ENCODE measurements at places on chromosomes 7 and 10. TPM values are rescaled to one million over a fixed set of nuclear protein-coding genes. Genes with fewer than 3 reads are reported as not detected.

GRCh38 chr10:62230344-62231121 lies 38.1 kb downstream of the RTKN2 start:
- H3K4me1 ChIP-seq, result no peaks in the 10 kb centered on the region
- H3K27ac ChIP-seq, result no peak overlapping the region
- no peaks in the 10 kb centered on the region for H3K36me3 ChIP-seq
- H3K4me3 ChIP-seq, result no peak overlapping the region
- DNase-seq, result no peak

The FGFBP3 gene
- total RNA-seq, result 0.76 TPM

The GTF2IRD1 gene
- 20.8 TPM for total RNA-seq

The MYO1G gene
- 40.9 TPM for total RNA-seq

The NEBL gene
- total RNA-seq, result 65.9 TPM

DNA sequence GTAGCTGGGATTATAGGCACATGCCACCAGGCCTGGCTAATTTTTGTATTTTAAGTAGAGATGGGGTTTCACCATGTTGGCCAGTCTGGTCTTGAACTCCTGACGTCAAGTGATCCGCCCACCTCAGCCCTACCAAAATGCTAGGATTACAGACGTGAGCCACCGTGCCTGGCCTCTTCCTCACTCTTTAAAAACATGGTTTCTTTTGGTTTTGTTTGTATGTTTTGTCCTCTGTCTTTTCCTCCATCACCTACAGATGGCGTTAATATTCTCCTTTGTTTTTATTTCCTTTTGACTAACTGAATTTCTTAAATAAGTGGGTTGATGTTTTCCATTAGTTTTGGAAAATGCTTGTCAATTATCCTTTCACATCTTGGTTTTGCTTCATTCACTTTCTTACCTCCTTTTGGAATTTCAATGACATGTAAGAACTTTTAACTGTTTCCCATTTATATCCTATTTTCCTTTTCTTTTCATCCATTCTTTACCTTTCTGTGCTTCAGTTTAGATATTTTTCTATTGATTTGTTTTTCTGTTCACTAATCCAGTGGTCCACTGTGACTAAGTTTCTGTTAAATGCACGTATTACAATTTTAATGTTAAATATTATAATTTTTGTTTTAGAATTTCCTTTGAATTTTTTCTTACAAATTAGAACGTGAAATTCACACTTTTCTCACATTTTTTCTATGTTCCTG lies 104.1 kb downstream of the ZNF467 start:
- H3K27ac ChIP-seq, result no peak overlapping the region
- no peak for DNase-seq
- H3K4me3 ChIP-seq, result no peak overlapping the region
- no peaks in the 10 kb centered on the region for H3K4me1 ChIP-seq

The ANKIB1 gene
- total RNA-seq, result 57.3 TPM

GRCh38 chr7:69804962-69805361 lies 206.7 kb downstream of the AUTS2 start:
- no peaks in the 10 kb centered on the region for H3K4me1 ChIP-seq
- H3K36me3 ChIP-seq, result no peaks in the 10 kb centered on the region
- H3K27ac ChIP-seq, result no peak overlapping the region
- DNase-seq, result no peak

- H3K36me3 ChIP-seq, result no peaks in the 10 kb centered on the region
- no peaks in the 10 kb centered on the region for H3K4me1 ChIP-seq
- no peak overlapping the region for H3K27ac ChIP-seq
- DNase-seq, result no peak
- no peak overlapping the region for H3K4me3 ChIP-seq
Observed at GRCh38 chr10:310371-310770, 175.1 kb downstream of the ZMYND11 start.

The SEMA3A gene
- total RNA-seq, result 12.3 TPM

The GNGT1 gene
- not detected for total RNA-seq

DNA sequence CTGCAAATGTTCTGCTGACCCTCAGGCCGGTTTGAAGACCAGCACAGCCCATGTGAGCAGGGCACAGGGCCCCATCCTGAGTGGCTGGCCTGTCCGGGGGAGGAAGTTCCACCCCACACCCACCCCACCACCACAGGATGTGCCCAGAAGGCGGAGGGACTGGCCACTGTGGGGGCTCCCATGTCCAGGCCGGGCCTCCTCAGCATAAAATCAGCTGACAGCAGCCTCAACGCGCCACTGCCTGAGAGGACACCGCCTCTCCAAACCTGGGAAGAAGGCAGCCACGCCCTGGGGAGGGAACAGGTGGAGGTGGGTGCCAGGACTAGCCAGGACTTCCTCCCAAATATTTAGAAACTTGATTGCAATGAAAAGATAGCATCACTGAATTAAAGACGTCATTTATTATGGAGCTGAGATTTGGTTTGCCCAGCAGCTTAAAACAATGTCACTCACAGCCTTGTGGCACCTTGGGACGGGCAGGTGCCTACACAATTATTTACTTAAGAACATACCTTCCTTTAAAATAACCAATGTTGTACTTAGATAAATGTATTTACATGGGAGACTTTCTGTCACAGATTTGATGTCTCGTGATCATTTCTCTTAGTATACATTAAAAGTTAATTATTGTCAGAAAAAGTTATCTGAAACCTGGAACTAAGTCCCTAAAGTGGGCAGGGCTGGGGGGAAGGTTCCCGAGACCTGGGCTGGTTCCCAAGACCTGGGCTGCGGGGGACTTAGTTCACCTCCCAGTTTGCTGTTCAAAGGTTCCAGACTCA lies 27.3 kb upstream of the FAM20C start:
- no peaks in the 10 kb centered on the region for H3K27me3 ChIP-seq
- DNase-seq, result peak; percentile 71
- H3K27ac ChIP-seq, result no peak overlapping the region
- no peaks in the 10 kb centered on the region for H3K36me3 ChIP-seq

The NKX2-3 gene
- not detected for total RNA-seq

DNA sequence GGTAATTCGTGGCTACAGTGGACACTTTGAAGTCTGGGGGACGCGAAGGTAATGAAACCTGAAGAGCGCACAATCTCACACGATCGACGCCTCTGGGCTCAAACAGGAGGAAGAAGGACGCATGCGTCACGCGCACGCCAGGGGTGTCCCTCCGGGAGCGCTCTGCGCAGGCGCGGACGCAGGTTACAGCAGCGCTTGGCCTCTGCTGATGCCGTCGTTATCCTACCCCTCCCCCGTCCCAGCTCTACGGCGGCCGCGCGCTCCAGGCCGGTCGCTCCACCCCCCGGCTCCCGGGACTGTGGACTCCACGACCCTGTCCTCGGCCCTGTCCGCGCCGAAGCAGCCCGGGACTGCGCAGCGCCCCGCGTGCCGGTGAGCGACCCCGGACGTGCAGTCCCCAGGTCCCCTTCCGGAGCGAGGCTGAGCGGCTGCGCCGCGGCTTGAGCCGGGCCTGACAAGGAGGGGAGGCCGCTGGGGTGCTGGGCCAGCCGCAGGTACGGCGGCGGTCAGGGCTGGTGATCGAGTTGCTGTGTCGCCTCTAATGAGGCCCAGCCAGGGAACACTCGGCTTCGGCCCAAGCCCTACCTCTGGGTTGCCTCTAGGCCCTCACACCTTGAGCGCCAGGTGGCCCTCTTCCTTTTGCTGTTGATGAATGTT lies at the start of gene TMEM106B:
TSS of gene TMEM106B (plus strand) at position 241 of the 657 bp plus-strand sequence. CDS start 3,517 bp downstream, outside the sequence.
- DNase-seq, result peak; percentile 98
- no peaks in the 10 kb centered on the region for H3K27me3 ChIP-seq
- peak within 1 kb of the TSS; percentile 63 for H3K4me3 ChIP-seq

The SCIN gene
- total RNA-seq, result 13.5 TPM

- no peak overlapping the region for H3K27ac ChIP-seq
- H3K4me1 ChIP-seq, result peaks cover 19% of the 10 kb centered on the region
Observed at GRCh38 chr7:121398246-121398645, 2.1 kb upstream of the FAM3C start.

DNA sequence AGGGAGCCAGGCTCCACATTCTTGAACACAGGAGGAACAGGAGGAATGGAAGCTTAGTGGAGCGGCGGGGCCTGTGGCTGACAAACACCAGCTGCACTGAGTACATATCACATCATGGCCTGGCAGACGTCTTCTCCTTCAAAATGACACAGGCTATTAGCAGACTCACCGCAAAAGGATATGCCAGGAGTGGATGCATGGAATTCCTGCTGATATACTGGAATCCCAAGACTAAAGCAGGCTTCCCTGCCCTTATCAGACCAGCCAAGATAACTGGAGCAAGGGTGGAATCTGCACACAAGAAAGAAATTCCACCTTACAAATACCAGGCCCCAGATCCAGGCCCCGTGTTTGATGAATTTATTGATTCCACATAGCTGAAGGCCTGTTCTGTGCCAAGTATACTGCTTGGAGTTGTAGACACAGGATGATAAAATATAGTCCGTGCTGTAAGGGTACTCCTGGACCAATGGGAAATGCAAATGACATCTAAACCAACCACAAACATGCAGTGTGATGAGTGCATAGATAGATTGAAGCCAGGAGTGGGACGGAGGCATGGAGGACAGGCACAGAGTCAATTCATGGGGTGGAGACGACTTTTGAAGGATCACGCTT lies 480.5 kb upstream of the ZMIZ1 start:
- no peak overlapping the region for H3K4me3 ChIP-seq
- DNase-seq, result no peak
- no peaks in the 10 kb centered on the region for H3K4me1 ChIP-seq
- H3K36me3 ChIP-seq, result no peaks in the 10 kb centered on the region
- H3K27me3 ChIP-seq, result no peaks in the 10 kb centered on the region

- H3K36me3 ChIP-seq, result no peaks in the 10 kb centered on the region
- no peaks in the 10 kb centered on the region for H3K4me1 ChIP-seq
- no peak overlapping the region for H3K27ac ChIP-seq
- no peak for DNase-seq
- H3K4me3 ChIP-seq, result no peak overlapping the region
Observed at GRCh38 chr10:15141136-15142054, 27.1 kb downstream of the NMT2 start.

DNA sequence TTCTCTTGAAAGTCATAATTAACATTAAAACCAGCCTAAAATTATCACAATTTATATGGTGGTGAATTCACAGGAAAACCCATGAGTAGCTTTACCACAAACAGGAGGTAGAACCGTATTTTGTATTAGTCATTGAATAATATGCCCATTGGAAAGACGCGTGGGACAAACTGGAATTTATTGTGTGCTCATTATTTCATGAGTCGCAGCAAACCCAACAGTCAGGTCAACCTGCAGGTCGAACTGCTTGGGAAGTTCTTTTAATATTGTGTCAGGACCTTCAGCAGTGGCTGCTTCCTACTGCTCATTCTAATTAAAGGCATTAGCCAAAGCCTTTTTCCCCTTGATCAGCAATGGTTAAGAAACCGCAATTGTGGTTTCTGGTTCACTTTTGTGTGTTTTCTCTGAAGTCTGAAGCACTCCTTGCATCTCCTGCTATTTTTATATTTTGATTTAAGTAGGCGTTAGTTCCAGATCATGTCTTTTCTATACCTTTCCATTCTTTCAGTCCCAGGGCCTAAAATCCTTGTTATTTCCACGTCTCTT lies 100.1 kb downstream of the RAB11FIP2 start:
- no peak overlapping the region for H3K4me3 ChIP-seq
- no peaks in the 10 kb centered on the region for H3K36me3 ChIP-seq
- DNase-seq, result no peak
- H3K27ac ChIP-seq, result no peak overlapping the region

- H3K4me3 ChIP-seq, result no peak overlapping the region
- no peak for DNase-seq
- no peak overlapping the region for H3K27ac ChIP-seq
- peaks cover 14% of the 10 kb centered on the region for H3K4me1 ChIP-seq
- H3K27me3 ChIP-seq, result peaks cover 71% of the 10 kb centered on the region
- no peaks in the 10 kb centered on the region for H3K36me3 ChIP-seq
Observed at GRCh38 chr10:49612513-49613164, 1.2 kb upstream of the CHAT start.

The NUP205 gene
- total RNA-seq, result 56.3 TPM

GRCh38 chr10:74058071-74058470 lies 60.2 kb downstream of the VCL start:
- no peaks in the 10 kb centered on the region for H3K36me3 ChIP-seq
- H3K4me3 ChIP-seq, result no peak overlapping the region
- no peaks in the 10 kb centered on the region for H3K27me3 ChIP-seq
- DNase-seq, result no peak
- H3K4me1 ChIP-seq, result peaks cover 12% of the 10 kb centered on the region

GRCh38 chr10:122884166-122884565 lies 4.8 kb upstream of the FAM24B start:
- H3K36me3 ChIP-seq, result no peaks in the 10 kb centered on the region
- no peak overlapping the region for H3K27ac ChIP-seq
- no peak for DNase-seq

The MYL10 gene
- total RNA-seq, result not detected

DNA sequence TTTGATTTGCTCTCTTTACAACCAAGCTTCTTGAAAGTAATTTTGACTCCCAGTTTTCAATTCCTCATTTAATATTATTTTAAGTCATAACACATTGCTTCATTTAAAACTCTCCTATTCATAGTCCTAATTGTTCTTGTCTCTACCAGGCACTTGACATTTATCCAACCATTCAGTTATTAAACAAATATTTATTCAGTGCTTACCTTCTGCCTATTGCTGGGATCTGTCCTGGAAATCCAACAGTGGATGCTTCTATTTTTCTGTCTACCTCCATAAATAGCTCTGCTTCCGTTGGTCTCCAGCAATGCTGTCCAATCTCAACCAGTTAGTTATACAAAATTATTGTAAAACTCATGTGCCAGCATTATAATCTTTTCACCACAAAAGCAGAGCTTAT lies 615.1 kb downstream of the ZWINT start:
- H3K27me3 ChIP-seq, result no peaks in the 10 kb centered on the region
- no peak overlapping the region for H3K27ac ChIP-seq
- DNase-seq, result no peak

The TDRD1 gene
- 0.29 TPM for total RNA-seq

DNA sequence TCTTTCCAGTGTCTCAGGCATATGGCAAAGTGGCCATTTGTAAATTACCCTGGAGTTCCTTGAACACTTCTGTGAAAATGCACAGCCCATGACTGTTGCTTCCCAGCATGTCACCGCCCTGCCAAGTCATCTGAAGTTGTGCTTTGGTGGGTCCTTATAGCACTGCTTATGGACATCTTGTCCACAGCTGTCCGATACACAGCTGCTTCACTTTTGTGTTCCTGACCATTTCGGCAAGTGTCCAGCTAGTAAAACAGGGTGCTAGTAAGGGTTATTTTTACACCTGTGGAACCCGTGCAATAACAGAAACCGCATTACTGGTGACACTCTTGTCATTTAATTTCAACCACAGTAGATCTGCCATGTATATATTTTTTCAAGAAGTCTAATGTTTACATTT lies 29.7 kb downstream of the PIP4K2A start:
- peaks cover 10% of the 10 kb centered on the region for H3K4me1 ChIP-seq
- H3K27ac ChIP-seq, result no peak overlapping the region
- no peak for DNase-seq
- H3K4me3 ChIP-seq, result no peak overlapping the region
- H3K27me3 ChIP-seq, result no peaks in the 10 kb centered on the region

DNA sequence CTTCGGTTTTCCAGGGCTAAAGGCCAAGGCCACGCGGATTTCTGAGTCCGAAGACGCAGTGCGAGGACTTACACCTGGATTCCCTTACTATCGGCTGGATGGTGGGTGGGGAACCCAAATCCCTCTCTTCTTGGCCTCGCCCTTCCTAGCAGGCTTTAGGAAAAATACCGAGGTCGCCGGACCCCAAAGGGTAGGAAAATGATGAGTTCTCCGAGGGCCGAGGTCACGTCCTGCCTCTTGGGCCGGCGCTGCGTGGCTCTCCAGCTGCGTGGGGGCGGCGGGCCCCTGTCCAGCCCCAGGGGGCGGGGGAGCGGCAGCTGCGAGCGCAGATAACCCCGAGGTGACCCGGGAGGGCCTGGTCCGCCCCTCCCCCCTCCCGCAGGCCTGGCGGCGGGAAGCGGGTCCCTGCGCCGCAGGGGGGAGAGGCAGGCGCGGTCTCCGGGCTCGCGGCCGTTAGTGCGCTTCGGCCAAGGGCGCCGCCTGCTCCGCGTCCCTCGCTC lies 805 bp upstream of the HMX3 start:
- DNase-seq, result no peak
- peaks cover 61% of the 10 kb centered on the region for H3K4me1 ChIP-seq
- no peaks in the 10 kb centered on the region for H3K36me3 ChIP-seq

Data from left lung (tissue), 14 donors.